ENCODE measurements at places on chromosomes 4 and X.

GRCh38 chrX:50723006-50723405 lies 91.0 kb downstream of the SHROOM4 start:
- no peak for DNase-seq

GRCh38 chr4:38856524-38857337 lies at the start of gene TLR6:
Gene TLR6 (minus strand): TSS chr4:38856817. CDS start chr4:38829473, 27,344 bp downstream.
- peak; percentile 14 for DNase-seq

GRCh38 chr4:167143018-167143417 lies 91.3 kb downstream of the SPOCK3 start:
- DNase-seq, result no peak

- DNase-seq, result no peak
Measured at GRCh38 chr4:71243091-71243833, 95.6 kb upstream of the SLC4A4 start.

DNA sequence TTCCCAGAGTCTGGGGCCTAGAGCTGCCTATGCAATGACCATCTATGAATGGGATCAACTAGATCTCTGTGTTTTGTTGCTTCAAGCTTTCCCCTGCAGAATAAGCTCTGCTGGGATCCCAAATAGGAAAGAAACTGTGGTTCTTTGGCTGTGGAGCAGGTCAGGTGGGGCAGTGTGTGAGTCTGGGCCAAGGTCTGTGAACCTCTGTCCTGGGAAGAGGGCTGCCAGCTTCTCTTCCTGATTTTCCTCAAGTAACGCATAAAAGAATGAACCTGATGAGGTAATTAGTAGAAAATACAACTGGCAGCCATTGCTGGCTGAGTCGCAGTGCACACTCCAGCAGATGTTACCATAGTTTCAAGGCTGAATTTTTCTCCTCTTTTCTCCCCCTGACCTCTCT lies 4.6 kb upstream of the PIN4 start:
- DNase-seq, result no peak

- no peak for DNase-seq
Measured at GRCh38 chrX:40418813-40419195, 162.0 kb upstream of the ATP6AP2 start.

DNA sequence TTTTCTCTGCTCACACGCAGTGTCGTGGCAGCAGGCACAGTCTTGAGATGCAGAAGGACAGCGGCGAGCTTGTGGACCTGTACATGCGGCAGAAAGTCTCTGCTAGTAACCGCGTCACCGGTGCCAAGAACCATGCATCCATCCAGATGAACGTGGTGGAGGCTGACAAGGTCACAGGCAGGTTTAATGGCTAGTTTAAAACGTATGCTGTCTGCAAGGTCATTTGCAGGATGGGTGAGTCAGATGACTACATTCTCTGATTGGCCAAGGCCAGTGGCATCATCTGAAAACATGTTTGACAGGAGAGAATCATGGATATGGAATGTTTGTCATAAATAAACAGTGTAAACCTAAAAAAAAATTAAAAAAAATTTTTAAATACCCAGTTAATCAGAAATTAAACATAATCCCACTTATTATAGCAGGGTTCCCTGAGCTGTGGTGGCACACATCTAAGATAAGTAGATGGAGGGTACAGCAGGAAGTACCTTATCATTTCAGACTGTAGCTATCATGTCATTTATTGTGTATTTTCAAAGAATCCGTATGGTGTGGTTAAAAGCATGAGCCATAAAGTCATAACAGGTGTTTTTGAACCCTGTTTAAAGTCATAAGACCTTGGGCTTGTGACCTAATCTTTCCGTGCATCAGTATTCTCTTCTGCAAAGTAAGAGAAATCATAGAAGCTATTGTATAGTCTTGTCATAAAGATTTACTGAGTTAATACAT lies 7.5 kb upstream of the BMP2K start:
- no peak for DNase-seq

- DNase-seq, result no peak
Measured at GRCh38 chr4:30117433-30117832, 602.7 kb upstream of the PCDH7 start.

DNA sequence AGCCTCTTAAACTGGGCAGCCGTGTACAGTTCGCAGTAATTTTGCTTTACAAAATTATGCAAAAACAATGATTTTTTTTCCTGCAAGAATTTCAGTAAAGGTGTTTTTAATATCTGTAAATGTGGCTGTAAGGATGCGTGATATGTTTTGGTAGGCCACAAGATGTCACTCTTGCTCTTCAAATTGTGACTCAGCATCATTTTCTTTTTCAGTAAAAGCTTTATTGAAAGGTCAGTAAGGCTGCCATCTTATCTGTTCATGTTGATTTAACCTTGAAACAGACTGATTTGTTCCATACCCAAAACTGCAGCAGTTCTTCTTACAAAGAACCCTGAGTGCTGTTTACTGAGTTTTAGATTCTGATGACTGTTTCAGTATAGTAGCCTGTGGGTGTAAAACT lies 39.9 kb downstream of the TXLNG start:
- no peak for DNase-seq

DNA sequence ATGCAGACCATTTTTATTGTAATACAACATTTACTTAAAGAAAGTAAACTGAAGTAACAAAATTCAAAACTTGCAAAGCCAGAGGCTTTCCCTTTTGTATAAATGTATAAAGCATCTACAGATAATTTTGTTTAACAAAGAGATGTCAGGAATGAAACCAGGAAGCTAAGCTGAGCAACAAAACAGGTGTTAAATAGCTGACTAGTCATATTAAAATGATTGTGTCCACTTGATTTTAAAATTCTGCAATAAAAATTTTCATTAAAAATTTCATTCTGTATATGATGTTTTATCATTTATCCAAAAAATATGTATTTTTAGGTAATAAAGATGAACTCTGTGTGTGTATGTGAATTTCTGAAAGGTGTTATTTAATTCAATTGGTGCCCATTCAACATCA lies 72.0 kb upstream of the TRAM1L1 start:
- no peak for DNase-seq

- DNase-seq, result no peak
Measured at GRCh38 chr4:2042204-2042946, 16.8 kb upstream of the NAT8L start.

GRCh38 chr4:39514888-39515401 lies 12.3 kb downstream of the UGDH start:
- DNase-seq, result no peak

DNA sequence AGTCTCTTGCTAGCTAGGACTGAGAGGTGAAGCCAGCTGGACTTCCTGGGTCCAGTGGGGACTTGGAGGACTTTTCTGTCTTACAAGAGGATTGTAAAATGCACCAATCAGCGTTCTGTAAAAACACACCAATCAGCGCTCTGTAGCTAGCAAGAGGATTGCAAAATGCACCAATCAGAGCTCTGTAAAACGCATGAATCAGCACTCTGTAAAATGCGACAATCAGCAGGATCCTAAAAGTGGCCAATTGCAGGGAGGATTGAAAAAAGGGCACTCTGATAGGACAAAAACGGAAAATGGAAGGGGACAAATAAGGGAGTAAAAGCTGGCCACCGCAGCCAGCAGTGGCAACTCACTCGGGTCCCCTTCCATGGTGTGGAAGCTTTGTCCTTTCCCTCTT lies 65.6 kb upstream of the DUSP21 start:
- DNase-seq, result no peak

DNA sequence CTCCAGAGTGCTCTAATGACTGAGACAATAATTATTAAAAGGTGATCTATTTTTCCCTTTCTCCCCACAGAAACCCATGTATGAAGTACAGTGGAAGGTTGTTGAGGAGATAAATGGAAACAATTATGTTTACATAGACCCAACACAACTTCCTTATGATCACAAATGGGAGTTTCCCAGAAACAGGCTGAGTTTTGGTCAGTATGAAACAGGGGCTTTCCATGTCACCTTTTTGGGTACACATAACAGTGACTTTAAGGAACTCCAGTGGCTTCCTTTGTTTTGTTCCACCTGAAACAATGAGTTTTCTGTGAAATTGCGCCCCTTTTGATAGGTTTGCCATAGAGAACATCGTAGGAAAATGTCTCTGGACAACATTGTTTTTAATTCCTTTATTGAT lies 69.6 kb downstream of the KIT start:
- no peak for DNase-seq

GRCh38 chr4:104117776-104118175 lies 376.9 kb downstream of the CXXC4 start:
- DNase-seq, result no peak

DNA sequence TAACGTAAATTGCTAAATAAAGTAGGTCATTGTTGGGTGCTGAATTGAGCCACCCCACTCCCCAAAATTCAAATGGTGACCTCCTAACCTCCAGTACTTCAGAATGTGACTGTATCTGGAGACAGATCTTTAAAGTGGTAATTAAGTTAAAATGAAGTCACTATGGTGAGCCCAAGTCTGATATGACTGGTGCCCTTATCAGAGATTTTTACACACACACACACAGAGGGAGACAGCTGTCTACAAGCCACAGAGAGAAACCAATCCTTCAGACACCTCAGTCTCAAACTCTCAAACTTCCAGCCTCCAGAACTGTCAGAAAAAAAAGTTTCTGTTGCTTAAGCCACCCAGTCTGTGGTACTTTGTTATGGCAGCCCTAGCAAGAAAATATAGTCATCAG lies 879.2 kb upstream of the INTU start:
- DNase-seq, result no peak

DNA sequence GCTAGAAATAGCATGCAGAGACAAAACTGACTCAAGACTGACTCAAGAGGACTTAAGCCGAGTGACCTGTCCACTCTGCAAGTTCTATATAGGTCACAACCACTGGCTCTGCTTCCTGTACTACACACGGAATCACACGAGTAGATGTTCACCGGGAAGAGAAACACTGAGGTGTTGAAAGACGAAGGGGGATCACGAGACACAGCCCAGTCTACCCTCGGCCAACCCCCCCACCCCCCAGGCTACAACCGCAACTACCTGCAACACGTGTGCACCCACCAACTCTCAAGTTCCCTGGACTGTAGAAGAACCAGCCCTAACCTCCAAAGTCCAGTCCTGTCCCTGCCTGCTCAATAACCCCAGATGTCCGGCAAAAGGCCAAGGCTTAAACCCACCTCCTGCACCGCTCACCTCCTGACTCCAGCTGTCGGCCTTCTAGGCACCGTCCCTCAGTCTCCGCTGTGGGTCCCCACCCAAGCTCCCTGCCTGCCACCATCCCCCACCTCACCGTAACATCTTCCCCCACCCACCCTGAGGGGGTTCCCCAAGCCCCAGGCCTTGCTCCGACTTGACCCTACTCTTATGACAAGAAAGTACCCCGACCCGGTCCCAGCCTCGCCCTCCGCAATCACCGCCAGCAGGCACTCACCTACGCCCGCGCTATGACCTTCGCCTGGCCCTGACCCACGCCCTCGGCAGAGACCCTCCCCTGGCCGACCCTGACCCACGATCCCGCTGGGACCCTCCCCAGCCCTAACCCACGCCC lies 739 bp downstream of the GAK start:
- no peak for DNase-seq

GRCh38 chrX:129769467-129770154 lies 10.1 kb upstream of the SASH3 start:
- DNase-seq, result no peak

DNA sequence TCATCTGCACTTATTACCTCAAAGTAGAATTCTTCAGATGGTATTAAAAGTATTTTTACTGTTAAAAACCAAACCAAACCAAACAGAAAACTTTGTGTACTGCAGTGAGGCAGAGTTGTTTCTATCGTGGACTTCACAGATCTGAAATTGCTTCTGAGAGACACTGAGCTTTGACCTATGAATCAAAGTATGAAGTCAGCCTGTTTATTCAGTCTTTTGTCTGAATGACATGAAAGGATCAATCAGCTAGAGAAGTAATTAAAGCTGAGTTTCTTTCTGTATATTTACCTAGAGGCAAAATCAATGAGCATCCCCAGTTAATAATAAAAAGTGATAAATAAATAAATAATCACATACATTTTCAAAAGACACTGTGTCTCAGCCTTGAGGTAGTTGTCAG lies 2121.0 kb downstream of the PCDH7 start:
- no peak for DNase-seq

DNA sequence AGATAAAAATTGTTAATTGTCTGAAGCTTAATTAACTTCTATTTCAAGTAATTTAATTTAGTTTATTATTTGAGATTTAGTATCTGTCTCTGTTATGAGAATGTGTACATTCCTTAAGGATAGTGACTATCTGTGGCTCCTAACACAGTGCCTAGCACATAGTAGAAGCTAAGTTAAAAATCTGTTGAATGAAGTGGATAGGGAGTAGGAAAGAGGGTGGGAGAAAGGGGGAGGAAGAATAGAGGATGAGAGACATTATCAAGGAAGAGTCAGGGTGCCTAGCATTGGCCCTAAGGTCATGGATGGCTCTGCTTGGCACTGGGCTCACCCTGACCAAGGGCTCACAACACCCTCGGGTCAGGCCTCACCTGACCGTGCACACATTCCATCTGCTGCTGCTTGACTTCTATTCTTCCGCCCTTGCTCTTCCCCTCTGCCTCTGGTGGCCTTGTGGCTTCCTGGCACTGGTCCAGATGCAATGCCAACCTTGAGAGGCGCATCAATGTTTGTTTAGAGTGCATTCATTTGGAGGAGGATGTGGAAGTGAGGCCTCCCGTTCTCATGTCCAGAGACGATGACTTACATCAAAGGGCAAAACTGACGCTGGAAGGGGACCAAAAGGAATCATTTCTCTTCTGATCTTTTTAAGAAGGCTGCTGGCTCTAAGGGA lies 42.3 kb downstream of the TRIM2 start:
- DNase-seq, result no peak

DNA sequence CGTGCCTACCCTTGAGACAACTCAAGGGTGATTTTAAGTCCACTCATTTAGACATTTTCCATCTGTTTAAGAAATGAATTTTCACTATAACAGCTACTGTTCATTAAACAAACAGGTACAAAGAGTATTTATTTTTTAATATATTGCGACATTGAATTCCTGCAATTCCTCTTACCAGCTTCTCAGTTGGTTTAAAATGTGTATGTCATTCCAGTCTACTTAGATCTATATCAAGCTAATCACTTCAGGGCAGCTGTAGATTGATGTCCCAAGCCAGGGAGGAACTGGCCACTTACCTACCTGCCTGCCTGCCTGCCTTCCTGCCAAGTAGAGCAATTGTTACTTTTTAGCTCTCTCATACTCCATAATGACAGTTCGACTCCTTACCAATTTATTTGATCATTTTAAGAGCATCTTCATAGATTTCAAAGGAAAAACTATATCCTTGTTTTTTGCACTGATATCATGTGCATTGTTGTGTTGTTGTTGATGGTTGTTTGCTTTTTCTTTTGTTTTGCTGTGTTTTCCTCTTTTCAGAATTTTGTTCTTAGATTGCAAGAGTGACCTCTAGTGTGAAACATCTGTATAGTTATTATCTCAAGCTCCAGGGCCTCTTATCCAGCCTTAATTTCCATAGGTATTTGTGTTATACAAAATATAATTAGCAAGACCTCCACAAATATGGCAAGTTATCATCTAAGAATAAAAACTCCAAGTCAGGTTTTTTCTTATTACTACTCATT lies 120.9 kb upstream of the NRK start:
- no peak for DNase-seq

- DNase-seq, result no peak
Measured at GRCh38 chr4:145523117-145523516, 41.5 kb downstream of the SMAD1 start.

DNA sequence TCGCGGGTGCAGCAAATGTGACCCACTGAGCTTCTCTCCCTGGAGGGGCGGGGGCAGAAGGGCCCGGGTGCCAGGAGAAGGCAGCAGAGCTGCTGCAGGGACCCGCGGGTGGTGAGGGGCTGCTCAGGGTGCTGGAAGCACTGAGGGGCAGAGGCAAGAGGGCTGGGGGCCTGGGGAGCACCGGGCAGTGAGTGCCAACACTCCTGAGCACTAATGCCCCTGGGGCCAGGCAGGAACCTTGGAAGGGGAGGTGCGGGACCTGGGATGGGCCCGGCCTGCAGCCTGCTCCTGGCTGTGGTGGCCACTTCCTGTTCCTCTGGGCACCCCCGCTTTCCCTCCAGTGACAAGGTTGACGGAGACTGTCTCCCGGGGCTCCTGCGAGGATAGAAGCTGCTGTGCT lies 66.5 kb upstream of the ADRA2C start:
- no peak for DNase-seq
